Hepatic stellate cell (primary cell): ENCODE measurements at places on chromosomes 5 and 9.

DNA sequence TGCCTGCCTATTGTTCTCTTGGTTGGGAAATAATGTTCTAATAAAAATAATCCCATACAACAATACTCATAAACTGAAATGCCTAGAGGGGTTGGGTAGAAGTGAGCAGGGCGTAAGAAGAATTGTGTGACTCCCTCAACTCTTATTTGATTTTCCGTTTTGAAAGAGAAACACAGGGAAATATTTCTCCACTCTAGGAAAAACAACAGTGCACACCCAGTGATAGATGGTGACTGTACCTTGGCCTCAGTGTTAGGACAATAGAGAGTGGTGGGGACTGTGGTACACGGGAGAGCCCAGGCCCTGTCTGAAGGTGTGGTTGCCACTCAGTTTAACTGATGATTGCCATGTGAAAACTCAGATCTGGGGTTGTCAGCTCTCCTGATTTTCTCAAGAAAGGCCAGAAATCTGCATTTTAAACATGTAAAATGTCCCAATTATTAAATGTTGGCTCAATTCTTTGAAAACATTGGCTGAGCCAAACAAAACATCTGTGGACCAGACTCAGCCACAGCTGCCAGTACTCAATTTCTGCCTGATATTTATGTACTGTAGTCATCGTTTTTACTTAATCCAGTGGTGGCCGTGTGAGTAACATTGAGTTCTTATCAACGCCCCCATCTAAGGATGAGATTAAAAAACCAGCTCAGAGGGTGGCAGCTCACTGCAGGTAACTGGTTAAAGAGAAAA lies 103.8 kb upstream of the ZNF618 start:
- peak; percentile 37 for DNase-seq

DNA sequence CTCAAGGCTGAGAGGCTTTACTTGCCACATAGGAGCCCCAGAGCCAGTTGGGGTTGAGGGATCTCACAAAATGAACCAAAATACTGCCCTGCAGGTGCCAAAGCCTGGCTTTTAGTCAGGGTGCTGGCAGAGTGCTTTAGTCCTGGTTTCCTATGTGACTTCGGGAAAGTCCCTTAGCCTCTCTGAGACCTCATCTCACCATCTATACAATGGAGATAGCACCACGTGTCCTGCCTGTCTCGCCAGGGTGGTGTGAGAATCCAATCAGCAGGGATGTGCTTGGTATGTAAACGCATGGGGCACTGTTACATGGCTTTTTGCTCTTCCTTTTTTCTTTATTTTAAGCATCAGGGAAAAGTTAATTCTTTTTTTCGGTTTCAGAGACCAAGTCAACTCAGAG lies 68.3 kb downstream of the SHB start:
- DNase-seq, result no peak

GRCh38 chr5:89628876-89629635 lies 746.1 kb upstream of the MEF2C start:
- no peak for DNase-seq

- DNase-seq, result no peak
Measured at GRCh38 chr9:126618585-126619360, 5.0 kb downstream of the LMX1B start.

DNA sequence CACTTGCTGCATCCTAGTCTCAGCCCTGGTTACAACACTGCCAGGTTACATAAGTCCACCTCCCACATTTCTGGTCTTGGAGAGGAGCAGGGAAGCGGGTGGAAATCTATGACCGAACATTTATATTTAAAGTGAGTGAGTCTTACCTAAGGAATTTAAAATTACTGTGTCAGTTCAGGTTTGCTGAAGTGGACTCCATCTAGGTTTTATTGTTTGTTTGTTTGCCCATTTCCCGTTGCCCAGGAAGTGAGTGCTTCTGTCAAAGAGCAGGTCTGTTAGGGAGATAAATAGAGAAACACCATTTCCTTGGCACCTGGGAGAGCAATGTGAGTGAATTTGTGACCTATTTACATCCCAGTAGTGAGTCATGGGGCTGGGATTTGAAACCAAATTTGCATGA lies 179.5 kb downstream of the KIF4B start:
- no peak for DNase-seq

DNA sequence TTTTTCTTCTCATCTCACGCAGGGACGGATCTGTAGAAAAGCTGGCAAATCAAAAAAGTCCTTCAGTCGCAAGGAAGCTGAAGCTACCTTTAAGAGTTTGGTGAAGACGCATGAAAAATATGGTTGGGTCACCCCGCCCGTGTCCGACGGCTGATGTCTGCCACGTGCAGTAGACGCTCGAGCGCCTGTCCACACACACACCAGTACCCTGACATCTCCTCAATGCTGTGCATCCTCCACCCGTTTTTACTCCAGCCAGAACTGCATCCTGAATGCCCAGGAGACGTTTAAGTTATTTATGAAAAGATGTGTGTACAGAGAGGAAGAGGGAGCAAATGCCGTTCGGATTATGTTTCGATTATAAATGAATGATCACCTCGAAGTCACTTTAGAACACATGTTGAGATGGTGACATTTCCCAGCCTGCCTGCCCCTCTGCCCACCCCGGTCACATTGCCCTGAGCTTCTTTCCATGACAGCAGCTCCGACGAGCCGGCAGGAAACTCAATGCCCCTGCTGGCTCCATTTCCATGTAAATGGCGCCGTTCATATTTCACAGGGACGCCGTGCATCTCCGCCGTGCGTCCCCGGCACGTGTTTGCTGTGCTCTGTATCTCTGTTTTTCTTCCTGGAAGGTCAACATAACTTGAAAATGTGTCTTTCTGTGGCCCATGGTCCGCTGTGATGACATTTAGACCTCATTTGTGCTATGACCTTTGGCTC lies 42.7 kb downstream of the UBE2QL1 start:
- no peak for DNase-seq

DNA sequence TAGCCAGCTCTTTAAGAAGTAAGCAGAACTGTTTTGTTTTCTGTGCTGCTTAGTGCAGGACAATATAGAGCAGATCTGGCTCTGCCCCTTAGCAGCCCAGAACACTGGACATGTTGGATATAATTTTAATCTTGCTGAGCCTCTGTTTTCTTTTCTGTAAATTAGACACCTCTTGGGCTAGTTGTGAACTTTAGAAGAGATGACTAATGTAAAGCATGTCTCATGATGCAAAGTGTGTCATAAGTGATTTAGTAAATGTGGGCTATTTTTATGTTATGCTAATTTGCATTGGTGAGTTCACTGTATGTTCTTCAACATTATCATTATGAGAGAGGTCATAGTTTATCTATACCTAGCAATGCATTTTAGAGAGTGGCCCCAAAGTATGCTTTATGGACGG lies 156.1 kb upstream of the ADAMTSL1 start:
- no peak for DNase-seq

GRCh38 chr5:64331597-64332277 lies 166.1 kb downstream of the RNF180 start:
- no peak for DNase-seq

DNA sequence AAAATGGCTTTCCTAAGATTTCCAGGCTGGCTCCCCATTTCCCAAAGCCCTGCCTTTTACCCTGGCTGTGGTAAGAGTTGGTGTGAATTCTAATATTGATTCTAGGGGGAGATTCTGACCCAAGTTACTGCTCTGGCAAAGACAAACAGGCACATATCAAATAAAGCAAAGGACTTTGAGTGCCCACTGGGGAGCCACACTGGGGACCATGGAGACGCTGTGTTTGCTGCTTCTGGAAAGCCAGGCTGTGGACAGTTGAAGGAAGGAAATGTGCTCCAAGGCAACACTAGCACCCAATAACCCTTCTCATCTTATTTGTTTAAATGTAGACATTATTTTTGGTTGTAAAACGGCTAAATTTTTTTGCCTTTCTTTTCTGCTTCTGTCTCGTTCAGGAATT lies 78.7 kb downstream of the SNCAIP start:
- no peak for DNase-seq

GRCh38 chr5:57825031-57825686 lies 342.5 kb upstream of the ACTBL2 start:
- DNase-seq, result no peak

DNA sequence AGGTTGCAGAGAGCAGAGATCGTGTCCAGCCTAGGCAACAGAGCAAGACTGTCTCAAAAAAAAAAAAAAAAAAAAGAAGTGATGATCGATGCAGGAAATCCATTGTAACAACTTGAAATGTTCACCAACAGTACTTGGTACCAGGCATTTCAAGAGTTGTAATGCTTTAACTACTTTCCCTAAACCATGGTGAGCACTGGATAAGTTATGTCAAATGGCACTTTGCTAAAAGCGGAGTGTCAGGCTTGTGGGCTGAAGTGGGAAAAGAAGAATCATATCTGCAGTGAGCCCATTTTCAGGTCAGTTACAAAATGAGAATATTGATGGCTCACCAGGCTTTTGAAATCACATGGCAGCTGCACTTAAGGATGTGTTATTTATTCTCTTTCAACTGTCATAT lies 202.2 kb downstream of the RFK start:
- DNase-seq, result no peak

GRCh38 chr9:125125523-125125922 lies 17.8 kb downstream of the SCAI start:
- no peak for DNase-seq

DNA sequence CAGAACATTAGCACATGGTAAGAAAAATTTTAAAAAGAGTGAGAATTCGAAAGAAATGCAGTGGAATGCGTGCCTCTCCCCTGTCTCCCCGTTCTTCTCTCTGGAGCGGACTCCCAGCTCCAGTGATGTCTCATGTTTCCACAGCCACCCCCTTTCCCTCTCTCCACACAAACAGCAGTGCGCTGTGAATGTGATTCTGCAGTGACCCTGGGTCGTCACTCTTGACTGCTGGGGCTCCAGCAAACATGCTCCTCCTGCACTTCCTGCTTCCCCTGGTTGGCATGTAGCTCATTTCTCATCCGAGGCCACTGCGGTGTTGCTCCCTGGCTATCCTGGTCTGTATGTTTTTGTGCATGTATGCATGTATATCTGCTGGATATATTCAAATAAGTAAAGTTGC lies 13.3 kb downstream of the PHF2 start:
- peak; percentile 72 for DNase-seq
